ENCODE measurements at places on chromosomes 3 and 15.

- DNase-seq: no peak
Observed at GRCh38 chr15:30042556-30042955, 40.2 kb upstream of the GOLGA8J start.

DNA sequence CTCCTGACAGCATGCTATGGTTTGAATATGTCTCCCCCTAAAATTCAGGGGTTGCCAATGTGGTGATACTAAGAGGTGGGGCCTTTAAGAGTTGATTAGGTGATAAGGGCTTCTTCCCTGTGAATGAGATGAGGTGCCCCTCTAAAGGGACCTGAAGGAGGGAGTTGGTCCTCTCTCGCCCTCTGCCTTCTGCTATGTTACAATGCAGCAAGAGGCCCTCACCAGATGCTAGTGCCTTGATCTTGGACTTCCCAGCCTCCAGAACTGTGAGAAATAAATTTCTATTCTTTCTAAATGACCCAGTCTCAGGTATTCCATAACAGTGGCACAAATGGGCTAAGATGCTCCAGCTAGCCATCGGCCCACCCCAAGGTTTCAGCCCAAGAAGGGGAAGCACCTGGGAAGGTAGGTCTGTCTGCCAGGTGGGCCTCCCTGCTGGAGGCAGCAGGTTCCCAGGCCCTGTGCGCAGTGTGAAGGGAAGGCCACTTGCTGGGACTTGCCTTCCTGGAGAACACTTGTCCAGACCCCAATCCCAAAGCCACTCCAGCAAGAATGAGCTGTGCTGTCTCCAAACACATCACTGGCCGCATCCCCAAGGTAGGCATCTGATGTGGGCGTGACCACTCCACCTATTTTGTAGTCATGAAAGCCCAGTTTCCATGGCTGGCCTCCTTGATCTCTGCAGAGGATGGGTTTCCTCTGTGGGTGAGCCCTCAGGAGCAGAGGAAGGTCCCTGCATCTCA is 9.0 kb downstream of the TGM4 start:
- DNase-seq: peak; percentile 22

- DNase-seq: no peak
Observed at GRCh38 chr3:190012784-190013183, 107.9 kb downstream of the P3H2 start.

- peak; percentile 61 for DNase-seq
Observed at GRCh38 chr15:83092309-83092976, 15.0 kb upstream of the TM6SF1 start.

DNA sequence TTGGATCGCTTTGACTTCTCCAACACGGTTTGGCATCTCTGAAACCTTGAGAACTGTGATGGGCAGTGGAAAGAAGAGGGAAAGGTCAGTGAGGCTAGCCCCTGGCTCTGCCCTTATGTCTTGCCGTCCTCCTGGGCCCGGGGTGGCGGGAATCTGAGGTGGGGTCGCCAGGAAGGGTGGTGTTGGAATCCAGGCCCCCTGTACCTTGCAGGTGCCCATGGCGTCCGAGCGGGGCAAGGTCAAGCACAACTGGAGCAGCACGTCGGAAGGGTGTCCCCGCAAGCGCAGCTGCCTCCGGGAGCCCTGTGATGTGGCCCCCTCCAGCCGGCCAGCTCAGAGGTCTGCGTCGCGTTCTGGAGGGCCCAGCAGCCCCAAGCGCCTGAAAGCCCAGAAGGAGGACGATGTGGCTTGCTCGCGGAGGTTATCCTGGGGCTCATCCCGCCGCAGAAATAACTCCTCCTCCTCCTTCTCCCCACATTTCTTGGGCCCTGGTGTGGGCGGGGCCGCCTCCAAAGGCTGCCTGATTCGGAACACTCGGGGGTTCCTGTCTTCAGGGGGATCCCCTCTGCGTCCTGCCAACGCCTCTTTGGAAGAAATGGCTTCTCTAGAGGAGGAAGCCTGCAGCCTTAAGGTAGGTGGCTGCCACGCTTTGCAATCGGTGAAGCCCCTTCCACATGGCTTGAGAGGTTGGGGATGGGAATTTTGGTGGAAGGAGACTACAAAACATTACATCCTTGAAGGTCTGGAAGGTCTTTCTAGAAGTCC is 907 bp downstream of the TATDN2 start:
- peak; percentile 63 for DNase-seq

DNA sequence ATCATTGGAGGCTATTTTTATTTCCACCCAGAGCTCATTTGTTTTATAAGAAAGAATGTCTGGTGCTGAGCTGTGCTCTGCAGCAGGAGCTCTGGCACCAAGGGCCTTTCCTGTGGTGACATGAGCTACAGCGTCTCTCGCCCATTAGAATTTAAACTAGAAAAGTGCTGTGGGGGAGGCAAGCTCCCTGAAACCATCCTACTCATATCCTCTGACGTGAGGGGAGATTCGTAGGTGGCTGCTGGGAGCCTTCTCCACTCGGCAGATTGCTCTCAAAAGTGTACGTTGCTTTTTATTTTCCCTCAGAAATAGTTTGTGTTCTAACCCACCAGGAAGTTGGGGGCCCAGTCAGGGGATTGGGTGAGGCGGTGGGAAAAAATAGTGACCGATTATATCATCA is 76.3 kb upstream of the ARHGEF3 start:
- DNase-seq: peak; percentile 32

GRCh38 chr3:76912841-76913383 is 127.0 kb upstream of the ROBO2 start:
- DNase-seq: no peak

- DNase-seq: no peak
Observed at GRCh38 chr3:29092348-29092747, 188.5 kb upstream of the RBMS3 start.

GRCh38 chr15:50137330-50137761 is 18.3 kb upstream of the ATP8B4 start:
- DNase-seq: no peak

DNA sequence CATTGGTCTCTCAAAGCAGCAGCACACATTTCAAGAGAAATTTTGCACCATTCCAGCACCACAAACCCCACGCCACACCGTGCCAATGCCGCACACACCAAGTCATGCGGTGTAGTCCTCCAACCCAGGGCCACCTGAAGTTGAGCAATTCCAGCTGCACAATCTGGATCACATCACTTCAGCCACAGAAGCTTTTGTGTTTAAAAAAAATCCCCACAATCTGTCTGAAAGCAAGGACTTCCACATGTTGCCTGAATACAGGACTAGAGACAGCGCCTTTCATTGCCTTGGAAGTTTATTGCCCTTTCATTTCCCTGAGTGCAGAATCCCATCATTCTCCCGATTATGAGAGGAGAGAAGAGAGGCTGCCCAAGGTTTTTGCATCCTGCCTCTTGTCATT is 175.6 kb upstream of the BCL6 start:
- no peak for DNase-seq

- no peak for DNase-seq
Observed at GRCh38 chr3:143237077-143237627, 117.6 kb downstream of the CHST2 start.

DNA sequence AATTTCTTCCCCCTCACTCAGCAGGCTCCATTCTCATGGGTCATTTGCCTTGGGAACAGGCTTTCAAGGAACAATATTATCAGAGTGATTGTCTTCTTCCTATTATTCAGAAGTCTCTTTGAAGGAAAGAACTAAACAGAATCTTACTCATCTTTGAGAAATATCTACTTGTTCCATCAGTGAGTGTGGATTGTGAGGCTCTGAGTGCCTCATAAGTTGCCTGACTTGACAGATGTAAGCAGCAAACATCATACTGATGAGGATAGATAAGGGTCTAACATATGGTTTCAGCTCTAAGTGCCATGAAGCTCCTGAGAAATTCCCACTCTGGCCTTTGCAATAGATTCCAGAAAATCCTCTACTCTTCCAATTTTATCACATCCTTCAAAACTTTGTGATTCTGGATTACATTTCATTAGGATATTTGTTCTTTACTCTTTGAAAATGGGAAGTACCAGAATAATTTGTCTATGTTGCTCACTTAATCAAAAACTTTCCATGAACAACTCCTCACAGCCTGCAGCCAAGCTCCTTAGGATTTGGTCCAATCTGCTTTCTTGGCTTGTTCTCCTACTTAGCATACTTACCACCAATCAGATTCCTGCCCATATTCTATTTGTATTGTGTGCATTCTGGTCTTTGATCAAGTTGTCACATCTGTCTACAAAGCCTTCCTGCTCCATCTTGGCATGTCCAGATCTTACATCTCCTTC is 120.1 kb downstream of the RPL22L1 start:
- no peak for DNase-seq

DNA sequence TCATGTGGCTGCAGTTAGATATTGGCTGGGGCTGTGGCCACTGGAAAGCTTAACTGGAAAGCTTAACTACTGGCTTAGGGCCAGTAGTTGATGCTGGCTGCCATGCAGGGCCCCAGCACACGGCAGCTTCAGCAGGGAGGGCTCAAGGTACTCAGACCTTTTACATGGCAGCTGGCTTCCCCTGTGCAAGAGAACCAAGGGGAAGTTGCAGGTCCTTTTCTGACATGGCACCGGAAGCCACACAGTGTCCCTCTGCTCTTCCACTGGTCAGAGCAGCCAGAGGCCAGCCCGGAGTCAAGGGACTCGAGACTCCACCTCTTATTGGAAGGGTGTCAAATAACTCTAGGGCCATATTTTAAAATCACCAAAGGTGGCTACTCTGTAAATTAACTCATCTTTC is 24.5 kb downstream of the CCR9 start:
- DNase-seq: no peak

DNA sequence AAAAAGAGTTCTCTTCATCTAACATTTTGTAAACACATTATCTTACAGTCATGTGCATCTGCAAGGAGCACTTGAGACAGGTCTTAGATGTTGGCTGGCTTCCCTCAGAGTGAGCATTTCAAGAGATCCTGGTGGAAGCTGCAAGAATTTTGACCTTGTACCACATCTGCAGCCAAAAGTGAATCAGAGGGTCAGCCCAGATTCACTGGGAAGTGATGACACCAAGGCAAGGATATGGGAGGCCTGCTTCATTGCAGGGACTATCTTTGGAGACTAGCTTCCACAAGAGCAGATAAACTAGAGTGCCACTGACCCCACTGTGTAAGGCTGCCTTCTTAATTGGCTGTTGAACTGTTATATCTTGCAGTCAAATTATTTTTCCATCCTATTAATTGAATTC is 21.3 kb upstream of the GADL1 start:
- DNase-seq: no peak

DNA sequence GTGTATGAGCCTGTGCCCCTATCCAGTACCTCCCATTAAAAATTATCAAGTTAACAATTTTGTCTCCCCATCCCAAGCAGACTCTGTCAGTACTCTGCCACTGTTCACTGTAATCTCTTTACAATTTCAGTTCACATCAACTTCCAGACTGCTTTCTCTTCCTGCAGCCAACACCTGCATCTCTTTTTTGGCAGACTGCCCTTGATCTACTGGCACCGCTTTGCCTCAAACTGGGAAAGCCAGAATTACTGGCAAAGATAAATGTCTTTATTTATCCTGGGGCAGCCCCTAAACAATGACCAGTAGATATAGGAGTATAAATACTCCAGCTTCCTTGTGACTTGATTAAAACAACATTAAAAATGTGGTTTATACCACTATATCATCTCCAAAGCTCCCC is 494.1 kb downstream of the ZNF385D start:
- no peak for DNase-seq

GRCh38 chr3:37492468-37492867 is 318.1 kb upstream of the LRRFIP2 start:
- peak; percentile 14 for DNase-seq

DNA sequence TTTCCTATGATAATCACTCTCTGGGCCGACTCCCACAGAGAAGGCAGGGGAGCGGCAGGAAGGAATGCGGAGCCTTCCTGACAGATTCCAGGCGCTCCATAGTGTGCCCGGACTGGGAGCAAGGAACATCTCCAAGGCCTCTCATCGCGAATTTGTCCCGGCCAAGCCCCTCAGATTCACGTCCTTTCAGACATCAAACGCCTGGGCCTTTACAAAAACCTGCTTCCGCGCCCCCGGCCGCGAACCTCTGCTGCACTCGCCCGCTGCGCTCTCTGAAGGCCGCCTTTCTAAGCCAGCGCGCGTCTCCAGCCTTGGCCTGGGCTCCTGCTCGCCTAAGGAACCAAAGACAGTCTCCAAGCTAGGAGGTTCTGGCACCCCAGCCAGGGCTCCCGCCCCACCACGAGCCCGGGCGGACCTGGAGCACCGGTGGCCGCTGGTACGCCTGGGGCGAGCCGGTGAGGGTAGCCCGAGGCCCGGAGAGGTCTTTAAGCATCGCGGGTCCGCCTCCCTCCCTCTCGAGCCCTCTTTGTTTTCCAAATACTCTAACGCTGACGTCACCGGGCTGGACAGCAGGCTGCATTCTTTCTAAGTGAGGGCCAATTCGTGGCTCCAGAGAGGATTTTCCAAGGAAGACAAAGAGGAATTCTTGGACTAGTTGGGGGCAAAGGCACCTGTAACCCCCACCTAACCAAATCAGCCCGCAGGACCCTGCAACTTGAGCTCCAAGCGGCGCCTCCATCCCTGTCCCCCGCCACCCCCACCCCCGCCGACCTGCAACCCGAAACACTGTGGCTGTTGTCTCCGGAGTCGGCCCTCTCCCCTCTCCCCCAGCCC is 759 bp downstream of the AMOTL2 start:
- no peak for DNase-seq

- no peak for DNase-seq
Observed at GRCh38 chr15:39593071-39593655, 12.3 kb downstream of the THBS1 start.

DNA sequence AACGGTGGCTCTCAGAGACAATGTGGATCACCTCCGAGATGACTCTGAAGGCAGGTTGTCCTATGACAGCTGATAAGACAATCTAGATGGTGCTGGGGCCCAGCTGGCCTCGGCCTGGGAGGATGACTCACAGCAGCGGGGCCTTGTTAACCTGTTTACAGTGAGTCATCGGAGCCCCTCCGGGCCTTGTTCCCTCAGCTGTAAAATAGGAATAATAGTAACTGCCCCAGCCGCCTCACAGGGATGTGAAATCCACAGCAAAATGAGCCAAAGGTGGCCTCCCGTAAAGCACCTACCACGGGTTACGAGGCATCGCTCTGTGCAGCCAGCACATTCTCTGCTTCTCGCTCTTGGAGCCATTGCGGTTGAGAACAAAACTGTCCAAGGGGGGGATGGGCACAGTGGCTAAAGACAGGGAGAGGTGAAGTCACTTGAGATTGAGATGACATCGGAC is 88.6 kb upstream of the RASGRF1 start:
- DNase-seq: peak; percentile 81

DNA sequence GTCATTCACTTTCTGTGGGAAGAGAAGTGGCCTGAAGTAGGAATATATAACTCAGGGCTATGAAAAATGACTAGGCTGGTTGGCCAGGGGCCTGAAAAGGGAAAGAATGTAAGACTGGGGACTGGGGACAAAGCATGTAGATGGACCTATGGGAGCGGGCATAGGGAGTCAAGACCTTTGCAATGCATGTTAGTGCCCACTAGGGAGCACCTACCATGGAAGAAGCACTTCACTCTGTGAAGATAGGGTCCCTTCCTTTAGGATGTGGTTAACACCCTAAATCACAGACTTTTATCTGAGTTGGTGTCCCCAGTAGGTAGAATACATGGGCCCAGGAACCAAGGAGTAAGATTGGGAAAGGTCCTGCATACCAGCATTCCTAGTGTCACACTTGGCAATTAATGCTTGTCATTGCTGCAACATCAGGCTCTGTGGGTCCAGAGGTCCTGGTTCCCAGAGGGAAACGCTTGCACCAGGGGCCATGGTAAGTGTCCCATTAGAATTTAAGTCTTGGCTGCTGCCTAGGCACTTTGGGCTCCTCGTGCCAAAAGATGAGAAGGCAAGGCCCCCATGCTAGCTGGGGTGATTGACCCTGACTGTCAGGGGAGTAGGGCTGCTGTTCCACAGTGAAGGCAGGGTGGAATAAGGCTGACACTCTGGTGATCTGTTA is 79.6 kb downstream of the CRYGS start:
- DNase-seq: peak; percentile 27
